Stimulated activated memory B cell treated with anti-CD40 and anti-IgM and Interleukin-4, amounts not matched to agents 10 μg/mL and 1 μg/mL and 100 μg/mL, for 72 hours (primary cell): ENCODE measurements at places on chromosomes 1 and 21.
A peak's percentile ranks its signal among the peaks of the same experiment; 100 is the strongest.

DNA sequence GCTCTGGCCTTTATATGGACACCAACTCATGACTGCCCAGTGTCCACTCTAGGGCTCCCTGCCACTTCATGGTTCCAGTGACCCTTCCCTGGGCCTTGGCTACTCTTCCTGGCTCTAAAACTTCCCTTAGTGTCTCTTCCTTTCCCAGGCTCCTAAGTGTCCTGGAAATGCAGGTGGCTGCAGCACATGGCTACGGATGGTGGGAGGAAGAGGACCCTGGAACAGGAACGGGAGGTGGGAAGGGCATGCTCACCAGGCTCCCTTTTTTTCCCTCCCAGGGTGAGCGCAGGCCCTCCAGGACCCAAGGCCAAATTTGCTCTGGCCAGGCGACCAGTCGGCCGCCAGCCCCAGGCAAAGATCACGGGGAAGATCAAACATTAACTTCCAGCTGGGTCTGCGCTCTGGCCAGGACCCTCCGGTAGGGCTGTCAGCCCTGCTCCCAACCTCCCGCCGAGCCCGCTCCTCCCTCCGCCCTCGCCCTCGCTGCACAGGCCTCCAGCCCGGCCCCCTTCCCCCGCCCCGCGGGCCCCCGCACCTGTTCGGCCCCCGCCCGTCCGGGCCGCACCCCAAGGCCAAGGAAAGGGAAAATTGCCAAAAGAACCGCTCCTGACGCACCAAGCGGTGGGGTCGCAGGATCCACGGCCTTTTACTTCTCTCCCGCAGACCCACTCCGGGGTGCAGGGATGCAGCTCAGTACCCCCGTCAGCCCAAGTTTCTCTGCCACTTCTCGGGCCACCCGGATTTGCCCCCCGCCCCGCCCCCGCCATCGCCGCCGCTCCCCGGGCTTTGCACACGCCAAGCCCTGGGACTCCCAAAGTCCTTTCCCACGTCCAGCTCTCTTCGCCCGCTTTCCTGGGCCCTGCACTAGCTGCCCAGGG, 894 bp downstream of the TCEA3 start:
- ATAC-seq: no peak

DNA sequence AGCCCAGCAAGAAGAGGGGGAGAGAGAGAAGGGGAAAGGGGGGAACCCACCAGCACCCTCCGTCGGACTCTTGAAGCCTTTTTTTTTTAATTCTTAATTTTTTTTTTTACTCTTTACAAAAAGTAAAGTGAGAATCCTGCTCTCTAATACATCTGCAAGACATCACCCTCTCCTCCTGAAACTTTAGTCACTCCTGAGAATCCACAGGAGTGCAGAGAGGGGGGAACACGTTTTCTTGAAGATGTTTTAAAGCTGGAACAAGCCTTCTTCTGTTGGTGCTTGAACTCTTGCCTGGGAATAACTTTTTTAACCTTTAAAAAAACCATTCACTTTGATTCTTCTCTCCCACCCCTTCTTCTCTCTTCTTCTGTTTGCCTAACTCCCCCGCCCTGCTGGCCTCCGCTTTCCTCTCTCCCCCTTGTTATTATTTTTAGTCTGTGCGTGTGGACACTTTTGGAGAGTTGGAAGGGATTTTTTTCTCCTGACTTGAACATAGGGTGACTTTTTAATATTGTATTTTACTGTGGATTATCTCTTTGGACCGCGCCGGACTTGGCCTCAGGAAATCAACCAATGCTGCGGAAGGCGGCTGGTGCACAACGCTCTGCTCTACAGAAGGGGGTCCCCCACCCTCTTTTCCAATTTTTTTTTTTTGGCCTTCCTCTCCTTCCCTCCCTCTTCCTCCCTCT, 383 bp upstream of the PRRX1 start:
- ATAC-seq: no peak

- ATAC-seq: peak; percentile 86
These were observed 696 bp downstream of the TGFB2 start for GRCh38 chr1:218345673-218346390.

DNA sequence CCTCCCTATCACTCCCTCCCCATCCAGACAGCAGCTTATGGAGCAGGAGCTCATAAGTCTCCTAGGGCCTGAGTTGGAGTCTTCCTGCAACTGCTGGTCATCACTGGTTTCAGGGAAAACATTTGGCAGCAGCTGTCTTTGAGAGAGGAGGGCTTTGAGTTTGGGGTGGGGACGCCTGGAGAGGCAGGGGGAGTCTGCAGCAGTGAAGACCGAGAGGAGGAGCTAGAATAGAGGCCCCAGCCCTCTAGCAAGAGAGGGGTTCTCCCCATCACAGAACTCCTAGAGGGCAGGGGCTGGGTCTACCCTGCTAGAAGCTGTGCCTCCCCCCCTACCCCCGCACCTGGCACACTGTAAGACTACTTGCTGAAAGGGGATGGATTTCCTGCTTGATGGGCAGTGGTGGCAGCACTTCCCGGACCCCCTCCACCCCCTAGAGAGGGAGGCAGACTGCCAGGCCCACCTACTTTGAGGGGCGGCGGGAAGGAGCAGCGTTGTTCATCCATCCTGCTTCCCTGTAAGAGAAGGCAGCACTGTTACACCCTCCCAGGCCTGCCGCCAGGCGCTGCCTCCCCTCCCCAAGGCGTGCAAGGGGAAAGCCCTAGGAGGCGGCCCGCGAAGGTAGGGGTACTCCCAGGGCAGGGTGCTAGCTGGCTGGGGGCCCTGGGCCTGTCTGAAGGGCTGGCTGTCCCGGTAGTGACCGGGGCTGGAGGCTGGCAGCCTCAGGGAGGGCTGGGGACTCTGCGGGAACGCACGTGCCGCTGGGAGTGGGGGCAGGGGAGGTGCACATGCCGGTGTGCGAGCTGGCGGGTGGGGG, 50.4 kb downstream of the RAP1GAP start:
- ATAC-seq: no peak

DNA sequence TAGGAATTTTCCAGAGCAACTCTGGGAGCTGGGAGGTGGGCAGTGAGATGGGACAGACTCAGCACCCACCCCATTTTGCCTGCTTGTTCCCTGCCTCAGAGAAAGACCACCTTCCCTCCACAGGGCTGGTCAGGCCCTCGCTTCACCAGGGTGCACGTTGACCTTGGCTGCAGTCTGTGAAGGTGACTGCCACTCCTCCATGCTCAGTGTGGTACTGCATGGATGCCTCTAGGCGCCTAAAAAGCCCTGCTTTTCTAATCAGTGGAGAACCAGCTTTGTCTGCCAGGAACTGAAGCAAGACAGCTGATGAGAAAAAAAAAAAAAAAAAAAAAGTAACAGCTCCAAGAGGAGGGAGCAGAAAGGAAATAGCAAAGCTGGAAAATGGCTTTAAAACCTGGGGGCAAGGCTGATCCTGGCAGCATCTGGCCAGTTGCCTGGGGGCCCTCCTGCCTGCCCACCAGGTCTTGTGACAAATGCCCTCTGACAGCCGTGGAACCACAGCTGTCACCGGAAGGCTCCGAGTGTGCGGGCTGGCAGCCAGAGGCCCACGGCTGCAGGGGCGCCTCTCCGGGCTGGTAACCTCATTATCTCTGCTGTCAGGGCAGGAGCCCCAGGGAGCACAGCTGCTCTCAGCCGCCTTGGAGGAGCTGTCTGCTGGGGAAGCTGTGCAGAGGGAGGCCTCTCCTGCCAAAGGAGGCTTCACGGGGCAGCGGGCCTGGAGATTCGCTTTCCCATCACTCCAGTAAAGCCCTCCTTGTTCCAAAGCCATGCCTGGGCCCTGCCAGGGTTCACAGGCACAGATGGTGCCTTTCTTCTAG, 13.7 kb downstream of the KIAA1614 start:
- ATAC-seq: peak; percentile 58

- ATAC-seq: no peak
These were observed 94.2 kb downstream of the CACNA1E start for GRCh38 chr1:181577475-181577874.

DNA sequence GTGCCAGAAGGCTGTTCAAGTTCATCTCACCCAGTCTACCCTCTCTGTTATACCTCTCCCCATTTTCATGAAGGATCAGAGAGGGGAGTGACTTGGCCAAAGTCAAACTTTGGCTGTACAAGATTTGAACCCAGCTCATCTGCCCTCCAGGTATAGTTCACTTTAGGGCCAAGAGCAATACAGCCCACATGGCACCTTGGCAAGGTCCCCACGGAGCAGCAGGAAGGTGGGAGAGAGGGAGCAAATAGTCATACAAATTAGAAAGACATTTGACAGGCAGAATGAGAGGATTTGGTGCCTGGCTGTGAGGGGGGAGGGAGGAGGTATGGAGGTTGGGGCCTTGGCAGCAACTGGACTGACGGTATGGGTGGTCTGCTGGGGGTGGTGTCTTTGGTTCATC, 1.0 kb downstream of the HPCAL4 start:
- no peak for ATAC-seq

GRCh38 chr1:18309552-18310155, 171.1 kb upstream of the KLHDC7A start:
- ATAC-seq: no peak

DNA sequence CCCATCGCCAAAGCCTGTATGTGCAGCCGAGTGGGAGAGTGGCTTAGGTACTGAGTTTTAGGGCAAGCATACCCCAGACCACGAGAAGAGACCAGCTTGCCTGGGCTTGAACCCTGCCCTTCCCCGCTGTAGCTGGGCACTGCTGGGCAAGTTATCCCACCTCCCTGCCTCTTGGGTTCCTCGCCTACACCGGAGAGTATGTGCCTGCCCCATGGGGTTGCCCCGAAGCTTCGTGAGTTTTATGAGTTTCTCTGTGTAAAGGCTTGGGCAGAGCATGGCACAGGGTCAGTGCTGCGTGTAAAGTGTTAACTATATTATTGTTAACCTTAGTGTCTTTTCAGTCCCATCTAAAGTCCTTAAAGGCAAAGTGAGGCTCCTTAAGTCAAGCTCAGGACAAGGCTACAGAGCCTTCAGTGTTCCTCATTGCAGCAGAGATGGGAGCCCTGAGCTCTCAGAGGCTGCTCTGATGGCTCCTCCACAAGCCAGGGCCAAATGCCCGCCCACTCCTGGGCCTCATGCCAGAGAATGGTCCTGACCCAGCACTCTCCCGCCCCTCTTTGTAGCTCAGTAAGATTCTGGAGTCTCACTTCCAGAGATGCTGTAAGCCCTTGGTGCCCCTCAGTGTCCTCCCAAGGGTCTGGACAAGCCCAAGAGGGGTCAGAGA, 37.0 kb upstream of the KCNA10 start:
- ATAC-seq: no peak

GRCh38 chr1:117044217-117044616, 15.9 kb upstream of the TTF2 start:
- ATAC-seq: no peak

DNA sequence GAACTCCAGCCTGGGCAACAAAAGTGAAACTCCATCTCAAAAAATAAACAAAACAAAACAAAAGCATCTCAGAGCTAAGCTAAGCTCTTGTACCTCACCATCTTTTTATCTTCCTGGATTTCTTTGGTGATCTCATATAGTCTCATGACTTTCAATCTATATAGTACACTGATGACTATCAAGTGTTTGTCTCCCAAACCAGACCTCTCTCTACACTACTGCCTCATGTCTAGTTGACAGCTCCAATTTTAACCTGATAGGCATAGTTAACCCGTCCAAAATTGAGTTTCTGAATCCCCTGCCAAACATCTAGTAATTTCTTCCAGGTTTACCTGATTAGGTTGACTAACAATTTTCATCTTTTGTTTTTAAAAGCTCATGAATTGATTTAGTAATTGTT, 151.7 kb downstream of the COP1 start:
- no peak for ATAC-seq

DNA sequence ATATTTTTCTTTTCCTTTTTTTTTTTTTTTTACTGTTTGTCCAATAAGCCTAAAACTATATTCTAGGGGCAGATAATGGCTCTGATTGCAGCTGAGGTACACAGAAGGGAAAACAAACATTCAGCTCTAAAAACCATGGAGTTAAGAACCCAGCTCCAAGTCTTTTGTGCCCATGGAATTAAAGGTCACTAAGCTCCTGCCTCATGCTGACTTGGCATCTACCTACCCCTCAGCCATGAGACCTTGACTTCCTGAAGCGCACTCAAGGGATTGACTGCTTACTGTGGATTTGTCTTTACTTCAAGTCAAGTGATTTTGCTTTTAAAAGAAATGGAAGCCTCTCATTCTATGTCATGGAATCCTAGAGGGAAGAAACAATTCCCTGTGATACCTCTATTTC, 192.3 kb downstream of the AMY1C start:
- no peak for ATAC-seq

DNA sequence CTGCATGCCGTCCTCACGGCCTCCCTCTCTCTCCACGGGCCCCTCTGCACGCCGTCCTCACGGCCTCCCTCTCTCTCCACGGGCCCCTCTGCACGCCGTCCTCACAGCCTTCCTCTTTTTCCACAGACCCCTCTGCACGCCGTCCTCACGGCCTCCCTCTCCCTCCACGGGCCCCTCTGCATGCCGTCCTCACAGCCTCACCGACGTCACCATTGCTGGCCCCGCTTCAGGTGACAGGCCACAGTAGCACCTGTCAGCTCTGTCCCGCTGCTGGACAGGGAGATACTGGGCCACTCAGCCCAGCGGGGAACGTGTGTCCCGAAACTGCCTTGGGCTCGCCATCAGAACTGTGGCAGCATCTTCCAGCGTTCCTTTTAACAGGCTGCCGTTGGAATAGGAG, 82.8 kb upstream of the COL6A1 start:
- ATAC-seq: no peak

- ATAC-seq: no peak
These were observed 13.8 kb downstream of the CDCP2 start for GRCh38 chr1:54138994-54139393.

DNA sequence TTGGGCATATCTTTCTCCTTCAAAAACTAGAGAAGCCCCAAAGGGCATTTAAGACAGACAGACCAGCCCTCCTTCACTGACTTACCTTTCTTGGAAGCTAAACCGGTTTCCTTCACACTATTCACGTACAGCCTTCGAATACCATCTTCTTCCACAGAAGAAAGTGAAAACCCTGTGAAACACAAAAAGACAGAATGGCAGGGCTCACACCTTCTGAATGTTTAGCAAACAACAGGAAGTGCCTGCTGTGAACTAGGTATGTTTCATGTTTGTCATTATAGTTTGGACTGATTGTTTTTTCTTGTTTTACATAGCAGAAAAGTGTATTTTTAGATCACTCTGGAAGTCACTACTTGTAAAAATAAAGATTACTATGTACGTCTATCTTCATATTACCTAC, 148.6 kb upstream of the KRTAP19-8 start:
- no peak for ATAC-seq

- ATAC-seq: no peak
These were observed 369.1 kb upstream of the VAMP3 start for GRCh38 chr1:7401814-7402547.

DNA sequence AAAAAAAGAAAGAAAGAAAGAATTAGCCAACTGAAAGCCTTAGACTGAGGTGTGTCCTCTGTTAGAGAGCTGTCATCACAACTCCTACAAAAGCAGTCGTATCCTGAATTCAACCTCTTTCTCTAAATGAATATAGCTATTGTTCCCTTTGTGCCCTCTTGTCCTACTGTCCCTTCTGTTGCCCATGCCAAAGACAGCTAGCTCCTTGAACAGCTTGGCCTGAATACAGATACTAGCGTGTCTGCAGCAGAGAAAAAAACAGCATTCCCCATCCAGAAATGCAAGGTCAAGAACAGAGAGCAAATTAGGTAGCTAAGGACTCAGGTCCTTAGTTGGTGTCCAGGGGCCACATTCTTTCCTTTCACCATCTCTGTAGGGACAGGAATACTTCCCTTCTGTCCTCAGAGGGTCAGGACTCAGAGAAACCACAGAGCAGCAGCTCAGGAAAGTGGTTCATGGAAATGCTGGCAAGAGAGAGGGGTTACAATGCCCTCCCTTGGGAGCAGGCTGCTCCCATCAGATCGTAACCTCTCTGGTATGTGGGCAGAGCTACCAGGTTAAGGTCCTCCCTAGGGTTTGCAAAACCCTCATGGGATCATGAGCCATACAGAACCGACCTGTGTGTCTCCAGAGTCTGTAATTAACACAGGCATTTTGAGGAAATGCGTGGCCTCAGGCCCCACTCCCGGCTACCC, 1.8 kb upstream of the ZBTB48 start:
- ATAC-seq: no peak
